T-helper 17 cell (primary cell): ENCODE measurements at places on chromosomes 5 and 9. TPM values are rescaled to one million over a fixed set of nuclear protein-coding genes. Genes with fewer than 3 reads are reported as not detected.

GRCh38 chr9:71928806-71929205, 17.4 kb downstream of the C9orf85 start:
- no peak overlapping the region for H3K4me3 ChIP-seq
- no peaks in the 10 kb centered on the region for H3K36me3 ChIP-seq
- DNase-seq, result no peak
- H3K27ac ChIP-seq, result no peak overlapping the region
- H3K27me3 ChIP-seq, result no peaks in the 10 kb centered on the region

DNA sequence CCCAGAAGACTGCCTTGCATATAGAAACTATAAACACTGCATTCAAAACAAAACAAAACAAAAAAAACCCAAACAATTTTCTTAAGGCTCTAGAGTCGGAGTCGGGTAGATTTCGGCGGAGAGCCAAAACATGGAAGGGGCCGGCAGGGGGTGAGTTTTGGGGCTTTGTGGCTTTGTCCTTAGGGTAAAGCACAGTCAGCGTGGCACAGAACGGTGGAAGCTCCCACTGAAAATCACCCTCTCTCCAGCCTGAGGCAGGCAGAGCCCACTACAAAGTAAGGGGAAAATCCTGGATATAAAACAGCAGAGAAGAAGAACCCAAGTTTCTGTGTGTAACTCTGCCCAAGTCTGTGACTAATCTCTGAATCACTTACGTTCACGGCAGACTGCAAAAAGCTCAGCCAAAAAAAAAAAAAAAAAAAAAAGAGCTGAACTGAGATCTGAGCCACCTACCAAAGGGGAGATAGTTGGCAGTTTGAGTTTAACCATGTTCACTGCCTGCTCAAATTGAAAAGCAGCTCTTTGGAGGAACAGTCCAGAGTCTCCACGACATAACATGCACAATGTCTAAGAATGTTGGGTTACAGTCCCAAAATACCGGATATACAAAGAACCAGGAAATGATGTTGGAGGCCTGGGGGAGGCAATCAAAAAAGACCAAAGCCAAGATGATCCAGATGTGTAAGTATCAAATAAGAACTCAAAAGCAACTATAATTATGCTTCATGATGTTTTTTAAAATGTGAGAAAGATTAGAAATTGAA, 26.6 kb upstream of the OR2K2 start:
- peaks cover 2% of the 10 kb centered on the region for H3K36me3 ChIP-seq
- H3K27me3 ChIP-seq, result no peaks in the 10 kb centered on the region
- H3K4me1 ChIP-seq, result no peaks in the 10 kb centered on the region
- DNase-seq, result no peak
- H3K4me3 ChIP-seq, result no peak overlapping the region

DNA sequence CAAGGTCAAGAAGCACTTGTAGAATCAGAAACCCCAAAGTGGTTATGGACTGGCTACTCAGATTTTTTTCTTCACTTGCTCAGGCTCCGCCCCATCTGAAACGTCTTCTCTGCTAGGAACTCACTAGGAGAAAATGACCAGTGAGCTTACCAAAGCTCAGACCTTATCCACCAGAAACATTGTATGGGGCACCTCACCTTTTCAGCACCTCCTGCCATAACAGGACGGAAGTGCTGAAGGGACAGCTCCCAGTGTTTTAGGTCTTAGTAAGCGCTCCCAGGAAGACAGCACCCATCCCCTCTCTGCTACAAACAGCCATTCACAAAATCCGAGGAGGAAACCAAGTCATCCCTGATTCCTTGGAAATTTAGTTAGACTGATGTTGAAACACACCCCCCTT, 1.2 kb upstream of the GABRA1 start:
- no peak overlapping the region for H3K4me3 ChIP-seq
- no peaks in the 10 kb centered on the region for H3K36me3 ChIP-seq

- H3K36me3 ChIP-seq, result no peaks in the 10 kb centered on the region
- no peak for DNase-seq
- peak overlapping the region; percentile 71 for H3K27ac ChIP-seq
Observed at GRCh38 chr9:124216474-124217176, 41.1 kb upstream of the NEK6 start.

GRCh38 chr9:92507496-92507895, 25.2 kb upstream of the ASPN start:
- no peak overlapping the region for H3K27ac ChIP-seq
- H3K4me1 ChIP-seq, result peaks cover 6% of the 10 kb centered on the region
- H3K36me3 ChIP-seq, result peaks cover 2% of the 10 kb centered on the region
- no peaks in the 10 kb centered on the region for H3K27me3 ChIP-seq

The KYAT1 gene
- total RNA-seq, result 5.7 TPM

- no peaks in the 10 kb centered on the region for H3K27me3 ChIP-seq
- H3K36me3 ChIP-seq, result peaks cover 2% of the 10 kb centered on the region
- H3K4me1 ChIP-seq, result peaks cover 21% of the 10 kb centered on the region
- DNase-seq, result no peak
Observed at GRCh38 chr9:88319936-88320747, 68.1 kb upstream of the SPIN1 start.

The STPG3 gene
- total RNA-seq, result not detected

The SPINK7 gene
- not detected for total RNA-seq
